ENCODE measurements at places on chromosomes 4 and X.

DNA sequence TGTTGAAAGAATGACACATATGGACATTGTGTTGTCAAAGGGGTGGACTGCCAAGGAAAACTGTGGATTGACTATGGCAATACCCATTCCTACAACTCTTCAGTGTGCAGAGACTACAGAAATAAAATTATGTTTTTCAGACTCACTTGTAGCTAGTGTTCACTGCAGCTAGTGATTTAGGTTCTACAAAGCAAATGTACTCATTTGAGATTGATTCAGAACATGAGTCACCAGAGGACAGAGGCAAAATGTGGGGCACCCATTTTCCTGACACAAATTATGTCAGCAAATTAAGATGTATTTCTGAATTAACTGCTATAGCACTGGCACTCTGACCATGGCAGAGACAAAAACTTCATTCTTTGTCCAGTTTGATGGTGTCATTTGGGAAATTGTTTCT is 40.7 kb downstream of the SPCS3 start:
- DNase-seq: no peak

DNA sequence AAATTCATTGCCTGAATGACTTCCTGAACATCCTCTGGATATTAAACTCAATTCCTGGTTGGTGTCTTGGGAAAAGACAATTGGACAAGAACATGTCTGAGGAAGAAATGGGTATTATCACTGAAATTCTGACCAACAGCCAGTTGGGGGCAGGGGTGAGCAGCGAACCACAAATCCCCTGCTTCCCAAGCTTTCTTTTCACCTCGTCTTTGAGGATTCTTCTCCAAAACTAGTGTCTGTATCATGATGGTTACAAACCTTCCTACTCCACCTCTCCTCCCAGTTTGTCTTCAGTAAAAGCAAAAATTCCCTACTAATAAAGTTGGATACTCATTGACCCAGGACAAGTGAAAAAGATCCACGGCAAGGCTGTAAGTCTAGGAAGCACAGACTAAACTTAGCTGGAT is 48.3 kb upstream of the WDR1 start:
- DNase-seq: peak; percentile 44

DNA sequence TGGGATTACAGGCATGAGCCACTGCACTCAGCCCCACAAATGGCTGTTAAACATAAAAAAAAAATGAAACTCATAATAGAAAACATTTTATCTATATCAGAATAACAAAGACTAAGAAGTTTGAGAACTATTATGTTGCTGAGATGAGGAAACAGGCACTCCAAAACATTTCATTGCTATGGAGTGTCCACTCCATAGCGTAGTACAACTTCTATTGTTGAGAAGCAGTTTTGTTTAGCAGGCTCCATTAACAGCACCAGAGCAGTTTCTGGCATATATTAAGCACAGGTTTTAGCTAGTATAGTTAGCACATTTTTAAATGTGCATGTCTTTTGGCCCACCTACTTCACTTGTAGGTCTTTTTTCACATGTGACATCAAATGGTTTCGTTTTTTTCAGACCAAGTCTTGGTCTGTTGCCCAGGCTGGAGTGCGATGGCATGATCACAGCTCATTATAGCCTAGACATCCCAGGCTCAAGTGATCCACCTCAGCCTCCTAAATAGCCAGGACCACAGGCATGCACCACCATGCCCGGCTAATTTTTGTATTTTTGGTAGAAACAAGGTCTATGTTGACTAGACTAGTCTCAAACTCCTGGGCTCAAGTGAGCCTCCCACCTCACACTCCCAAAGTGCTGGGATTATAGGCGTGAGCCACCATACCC is 5.8 kb downstream of the HMGB2 start:
- DNase-seq: no peak

- DNase-seq: peak; percentile 16
Observed at GRCh38 chr4:143514497-143514896, 995 bp downstream of the SMARCA5 start.

DNA sequence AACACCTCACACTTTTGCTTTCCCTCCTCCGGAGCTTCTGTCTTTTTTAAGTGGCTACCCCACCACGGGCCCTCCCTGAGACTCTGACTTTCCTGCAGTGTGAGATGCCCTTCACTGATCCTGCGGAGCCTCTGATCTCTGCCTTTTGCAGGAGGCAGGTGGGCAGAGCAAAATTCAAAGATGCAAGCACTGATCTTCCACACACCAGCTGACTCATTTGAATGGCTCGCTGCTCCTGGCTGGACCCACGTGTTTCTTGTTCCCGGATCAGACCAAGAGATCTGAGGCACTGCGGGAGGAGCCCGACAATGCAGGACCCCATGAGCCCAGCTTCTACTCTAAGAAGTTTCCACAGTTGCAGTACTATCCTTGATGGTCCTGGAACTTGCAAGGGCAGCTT is 1607.9 kb upstream of the TENM3 start:
- no peak for DNase-seq

DNA sequence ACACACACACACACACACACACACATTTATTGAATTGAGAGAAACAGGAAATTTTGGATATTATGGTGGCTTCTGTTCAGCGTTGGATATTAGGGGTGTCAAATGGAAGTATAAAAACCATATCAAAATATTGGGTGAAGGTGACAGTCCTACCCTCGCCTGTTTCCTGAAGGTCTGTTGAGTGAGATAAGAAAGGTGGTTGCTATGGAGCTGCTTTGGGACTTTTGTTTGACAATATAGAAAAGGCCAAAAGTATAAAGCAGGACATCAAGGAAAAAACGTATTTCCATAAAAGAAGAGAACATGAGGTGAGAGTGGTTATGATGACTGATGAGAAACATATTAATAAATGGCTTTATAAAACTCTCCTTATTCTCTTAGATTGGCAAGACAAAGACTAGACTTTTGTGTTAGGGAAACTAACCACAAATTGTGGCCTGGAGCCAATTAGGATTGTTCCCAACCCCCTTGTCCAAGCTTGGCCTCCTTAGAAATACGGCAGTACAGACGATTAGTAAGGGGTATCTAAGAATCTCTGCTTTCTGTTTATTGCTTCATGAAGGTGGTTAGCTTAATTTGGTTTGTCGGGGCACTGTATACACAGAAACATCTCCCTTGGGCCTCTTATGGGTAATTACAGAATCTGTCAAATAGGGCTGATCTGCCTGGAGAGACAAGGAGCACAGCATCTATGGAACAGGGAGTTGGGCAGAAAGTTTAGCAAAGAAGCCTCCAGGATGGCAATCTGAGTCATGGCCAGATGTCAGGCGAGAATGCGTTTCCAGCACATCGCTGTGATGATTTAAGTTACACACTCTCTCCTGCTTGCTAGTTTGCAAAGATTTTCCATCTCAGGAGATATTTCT is 198.0 kb downstream of the CBR4 start:
- DNase-seq: no peak

DNA sequence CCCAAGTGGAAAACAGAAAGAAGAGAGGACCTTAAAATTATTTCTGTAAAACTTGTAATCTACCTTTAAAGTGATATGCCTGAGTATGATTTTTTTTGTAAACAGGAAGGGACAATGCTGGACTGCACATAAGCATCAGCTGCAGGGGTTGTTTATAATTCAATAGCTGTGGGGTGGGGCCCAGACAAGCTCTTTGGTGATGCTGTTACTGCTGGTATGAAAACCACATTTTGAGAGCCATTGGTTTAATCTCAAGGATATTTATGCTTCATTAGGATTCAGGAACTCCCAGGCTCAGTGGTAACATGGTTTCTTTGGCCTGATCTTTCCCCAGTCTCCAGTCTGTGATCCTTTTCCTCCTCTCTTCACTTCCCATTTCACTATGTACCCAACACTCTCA is 34.3 kb upstream of the GRPR start:
- no peak for DNase-seq

- no peak for DNase-seq
Observed at GRCh38 chr4:93894995-93895394, 66.4 kb downstream of the ATOH1 start.

GRCh38 chr4:144295286-144295995 is 154.9 kb upstream of the GYPA start:
- no peak for DNase-seq

DNA sequence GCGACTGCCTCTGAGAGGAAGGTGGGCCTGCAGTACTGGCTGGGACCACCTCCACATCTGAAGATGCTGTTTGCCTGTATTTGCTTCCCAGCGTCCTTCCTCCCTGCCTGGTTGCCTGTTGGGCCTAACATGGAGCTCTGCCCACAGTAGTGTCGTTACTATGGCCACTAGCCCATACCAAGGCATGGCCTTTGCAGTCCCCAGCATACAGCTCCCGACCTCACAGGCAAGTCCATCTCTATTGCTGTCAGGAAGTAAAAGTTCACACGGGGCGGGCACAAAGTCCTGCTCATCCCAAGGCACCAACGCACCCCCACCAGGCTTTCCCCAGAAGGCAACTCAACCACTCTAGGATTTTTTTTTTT is 71.6 kb downstream of the MAML3 start:
- no peak for DNase-seq

DNA sequence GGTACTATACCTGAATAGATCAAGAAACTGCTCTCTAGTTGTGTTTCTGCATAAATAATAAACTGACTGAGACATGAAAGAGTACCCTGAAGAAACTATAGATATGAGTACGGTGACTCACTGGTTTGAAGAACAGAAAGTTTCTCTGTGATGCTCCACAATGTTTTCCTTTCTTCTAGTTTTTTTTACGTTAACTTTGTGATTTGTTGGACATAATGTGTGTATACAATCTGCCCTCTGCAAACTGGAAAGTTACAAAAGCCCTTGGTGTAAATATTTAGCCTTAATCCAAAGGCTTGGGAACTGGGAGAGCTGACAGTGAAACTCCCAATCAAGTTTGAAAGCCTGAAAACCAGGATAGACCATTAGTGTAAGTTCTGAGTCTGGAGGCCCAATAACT is 31.6 kb upstream of the PAPSS1 start:
- no peak for DNase-seq

All from frontal cortex (tissue), 4 donors.